ENCODE measurements at places on chromosomes 7 and 10. TPM values are rescaled to one million over a fixed set of nuclear protein-coding genes. Genes with fewer than 3 reads are reported as not detected.

DNA sequence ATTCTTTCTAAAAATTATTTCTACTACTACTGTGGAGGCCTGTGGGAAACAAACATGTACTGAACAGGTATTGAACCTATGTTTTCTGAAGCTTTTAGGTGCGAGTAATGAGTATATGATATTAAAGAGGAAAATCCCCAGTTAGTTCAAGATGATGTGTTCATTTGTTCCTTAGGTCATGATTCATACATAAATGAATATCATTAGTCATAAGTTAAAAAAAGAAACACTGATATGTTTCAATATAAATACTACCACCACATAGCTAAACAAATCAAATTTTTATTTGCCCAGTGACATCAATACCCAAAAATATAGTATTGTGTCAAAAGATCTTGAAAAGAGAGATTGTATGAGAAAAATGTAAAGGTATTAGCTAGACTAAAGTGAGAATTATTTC lies 210.7 kb upstream of the GNAI1 start:
- no peak for DNase-seq

DNA sequence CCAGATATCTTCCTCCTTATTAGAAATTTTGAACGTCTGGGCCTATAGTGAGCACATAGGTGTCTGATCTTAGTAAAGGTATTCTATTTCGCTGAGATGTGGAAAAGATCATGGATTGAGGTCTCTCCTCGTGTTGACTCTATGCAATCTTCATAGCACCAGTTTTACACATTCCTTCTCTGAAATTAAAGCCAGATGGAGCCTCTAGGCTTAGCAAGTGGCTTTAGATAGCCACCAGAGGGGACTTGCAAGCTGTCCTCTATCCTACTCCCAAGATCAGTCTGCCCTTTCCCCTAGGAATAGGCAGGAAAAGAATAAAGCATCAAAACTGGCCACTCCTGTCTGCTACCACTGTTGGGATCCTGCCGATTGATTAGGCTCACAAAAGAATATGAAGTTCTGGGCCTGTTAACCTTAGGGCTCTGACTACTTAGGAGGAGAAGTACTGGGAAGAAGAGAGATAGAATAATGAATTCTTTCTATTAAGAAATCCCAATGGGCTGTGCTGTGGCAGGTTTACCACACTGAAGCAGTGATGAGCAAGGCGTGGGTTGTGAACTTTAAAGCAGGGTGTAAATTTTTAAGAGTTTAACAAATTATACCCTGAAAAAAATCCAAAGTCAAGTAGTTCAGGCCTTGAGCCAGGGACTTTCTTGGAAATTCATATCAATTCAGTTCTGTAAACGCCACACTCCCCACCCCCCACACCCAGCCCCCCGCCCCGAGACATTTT lies 2.2 kb upstream of the STRIP2 start:
- no peak for DNase-seq

DNA sequence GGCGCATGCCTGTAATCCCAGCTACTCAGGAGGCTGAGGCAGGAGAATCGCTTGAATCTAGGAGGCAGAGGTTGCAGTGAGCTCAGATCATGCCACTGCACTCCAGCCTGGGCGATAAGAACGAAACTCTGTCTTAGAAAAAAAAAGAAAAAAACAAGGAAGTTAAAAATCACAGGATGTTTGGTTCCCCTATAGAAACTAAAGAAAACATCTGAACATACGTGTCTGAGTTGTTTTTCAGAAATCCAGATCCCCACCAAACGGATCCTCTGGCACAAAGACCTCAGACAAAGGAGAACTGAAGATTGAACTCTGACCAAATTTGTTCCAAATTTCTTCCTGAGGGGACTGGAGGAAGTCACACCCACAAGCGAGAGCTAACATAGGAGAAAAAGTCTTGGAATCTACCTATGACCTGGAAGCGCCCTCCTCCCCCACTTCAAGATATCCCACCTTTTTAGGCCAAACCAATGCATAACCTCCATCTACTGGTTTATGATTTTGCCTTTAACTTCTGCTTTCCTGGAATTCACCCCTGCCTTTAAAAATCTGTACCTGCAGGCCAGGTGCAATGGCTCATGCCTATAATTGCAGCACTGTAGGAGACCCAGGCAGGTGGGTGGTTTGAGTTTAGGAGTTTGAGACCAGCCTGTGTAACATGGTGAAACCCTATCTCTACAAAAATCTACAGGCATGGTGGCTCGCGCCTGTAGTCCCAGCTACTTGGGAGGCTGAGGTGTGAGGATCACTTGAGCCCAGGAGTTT lies 19.7 kb upstream of the SIRT1 start:
- no peak for DNase-seq

GRCh38 chr10:31098046-31098445 lies 66.4 kb upstream of the ZNF438 start:
- DNase-seq: no peak

DNA sequence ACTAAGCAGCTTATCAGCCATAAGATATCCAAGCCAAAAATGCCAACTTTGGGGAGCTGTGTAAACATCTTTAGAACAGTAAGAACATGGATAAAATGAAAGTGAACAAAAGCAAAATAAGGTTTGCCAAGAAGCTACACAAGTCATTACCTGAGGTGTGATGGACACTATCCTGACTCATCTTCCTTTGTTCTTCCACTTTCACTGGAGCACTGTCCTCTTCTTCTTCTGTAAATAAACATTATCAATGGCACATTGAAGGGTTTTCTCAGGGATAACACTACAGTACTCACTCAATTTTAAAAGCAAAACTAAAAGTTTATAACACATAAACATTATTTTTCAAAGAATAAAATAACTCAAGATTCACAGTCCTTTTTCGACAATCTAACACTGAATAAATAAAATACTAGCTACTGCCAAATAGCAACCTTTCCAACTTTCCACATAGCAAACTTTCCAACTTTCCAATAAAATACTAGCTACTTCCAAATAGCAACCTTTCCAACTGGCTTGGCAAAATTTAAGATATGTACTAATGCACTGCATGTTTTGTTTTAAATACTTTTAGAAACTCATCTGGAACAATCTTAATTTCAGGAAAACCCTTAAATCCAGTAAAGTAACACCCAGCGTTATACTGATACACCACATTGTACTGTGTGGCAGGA lies 174.1 kb downstream of the SKAP2 start:
- DNase-seq: no peak

GRCh38 chr7:148835854-148836253 lies 48.2 kb downstream of the EZH2 start:
- no peak for DNase-seq

- no peak for DNase-seq
These were observed 282.1 kb downstream of the CCDC3 start for GRCh38 chr10:12719365-12719764.

- no peak for DNase-seq
These were observed 3.6 kb upstream of the TMEM72 start for GRCh38 chr10:44907556-44907955.

GRCh38 chr10:96626795-96627194 lies 40.0 kb upstream of the TM9SF3 start:
- peak; percentile 59 for DNase-seq

DNA sequence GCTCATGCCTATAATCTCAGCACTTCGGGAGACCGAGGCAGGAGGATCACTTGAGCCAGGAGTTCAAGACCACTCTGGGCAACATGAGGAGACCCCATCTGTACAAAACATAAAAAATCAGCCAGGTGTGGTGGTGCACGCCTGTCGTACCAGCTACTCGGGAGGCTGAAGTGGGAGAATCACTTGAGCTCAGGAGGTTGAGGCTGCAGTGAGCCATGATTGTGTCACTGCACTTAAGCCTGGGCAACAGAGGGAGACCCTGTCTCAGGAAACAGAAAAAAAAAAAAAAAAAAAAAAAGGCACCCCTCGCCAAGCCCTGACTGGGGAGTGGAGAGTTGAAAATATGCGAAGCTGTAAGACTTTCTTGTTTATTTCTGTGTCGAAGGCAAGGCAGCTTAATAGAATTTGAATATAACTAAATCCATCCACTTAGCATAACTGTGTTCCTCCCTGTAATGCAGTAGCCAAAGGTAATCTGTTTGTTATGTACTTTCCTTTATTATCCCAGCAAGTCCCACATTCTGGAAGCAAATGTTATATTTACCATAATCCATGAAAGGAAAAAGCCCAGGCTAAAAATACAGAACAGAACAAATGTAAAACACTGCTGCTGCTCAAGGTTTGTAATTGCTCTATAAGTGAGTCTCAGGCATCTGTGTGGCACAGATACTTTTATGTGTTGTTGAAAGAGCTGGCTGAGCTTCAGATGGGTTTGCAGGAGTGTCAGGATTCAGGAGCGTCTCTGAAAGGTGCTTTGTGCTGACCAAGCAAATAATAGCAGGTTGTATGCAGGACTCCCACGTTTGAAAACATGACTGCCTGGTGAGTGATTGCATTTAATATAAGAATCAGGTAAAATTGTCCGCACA lies 127.2 kb downstream of the CELF2 start:
- peak; percentile 27 for DNase-seq

- DNase-seq: no peak
These were observed 906 bp downstream of the CDK1 start for GRCh38 chr10:60778971-60779796.

GRCh38 chr7:159113056-159113455 lies 31.6 kb downstream of the VIPR2 start:
- DNase-seq: no peak

- peak; percentile 41 for DNase-seq
These were observed 44.8 kb downstream of the MYOF start for GRCh38 chr10:93437086-93437945.

JCAD gene
- 3.9 TPM for total RNA-seq

ATP6V0E2 gene
- 15.4 TPM for total RNA-seq

IRF5 gene
- total RNA-seq: 0.62 TPM

PRPF18 gene
- 13.6 TPM for total RNA-seq

CDNF gene
- 0.28 TPM for total RNA-seq

EGR2 gene
- total RNA-seq: 0.14 TPM

AKR1C1 gene
- total RNA-seq: 1.7 TPM

KCNH2 gene
- total RNA-seq: 9.5 TPM

ATG9B gene
- 1.7 TPM for total RNA-seq

SFTPA1 gene
- not detected for total RNA-seq

LBX1 gene
- total RNA-seq: not detected

HELLS gene
- 187 TPM for total RNA-seq

GRM3 gene
- 0.30 TPM for total RNA-seq

AMZ1 gene
- not detected for total RNA-seq

All from H7 (cell line).